ENCODE measurements at places on chromosomes 3 and 15.

- no peak for DNase-seq
These were observed 64.3 kb downstream of the PLAAT1 start for GRCh38 chr3:193305356-193305755.

GRCh38 chr15:78604420-78604819 lies 16.4 kb downstream of the CHRNA3 start:
- DNase-seq, result no peak

- peak; percentile 68 for DNase-seq
These were observed 21.6 kb downstream of the SPTSSB start for GRCh38 chr3:161349529-161350312.

GRCh38 chr3:29466442-29466841 lies 185.6 kb downstream of the RBMS3 start:
- DNase-seq, result no peak

DNA sequence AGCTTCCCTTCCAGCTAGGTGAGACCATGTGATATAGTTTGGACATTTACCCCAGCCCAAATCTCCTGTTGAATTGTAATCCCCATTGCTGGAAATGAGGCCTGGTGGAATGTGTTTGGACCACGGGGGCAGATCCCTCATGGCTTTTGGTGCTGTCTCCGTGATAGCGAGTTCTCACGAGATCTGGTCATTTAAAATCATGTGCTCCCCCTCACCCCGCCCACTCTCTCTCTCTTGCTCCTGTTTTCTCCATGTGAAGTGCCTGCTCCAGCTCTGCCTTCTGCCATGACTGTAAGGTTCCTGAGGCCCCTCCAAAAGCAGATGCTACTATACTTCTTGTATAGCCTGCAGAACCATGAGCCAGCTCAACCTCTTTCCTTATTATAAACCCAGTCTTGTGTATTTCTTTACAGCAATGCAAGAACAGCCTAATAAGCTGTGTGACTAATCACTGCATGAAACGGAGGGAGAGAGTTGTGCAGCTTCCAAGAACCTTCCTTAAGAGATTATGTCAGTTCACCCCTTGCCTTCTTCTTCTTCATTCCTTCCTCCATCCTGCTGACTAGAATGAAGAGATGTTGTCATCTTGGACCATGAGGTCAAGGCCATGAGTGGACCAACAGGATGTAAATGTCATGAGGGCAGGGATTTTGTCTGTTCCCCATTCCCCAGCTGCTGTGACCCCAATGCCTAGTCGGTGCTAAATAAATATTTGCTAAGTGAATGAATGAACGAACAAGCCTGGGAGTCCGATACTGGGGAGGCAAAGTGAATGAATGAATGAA lies 91.0 kb downstream of the CPN2 start:
- no peak for DNase-seq

GRCh38 chr15:74196175-74196574 lies 6.4 kb downstream of the STRA6 start:
- peak; percentile 96 for DNase-seq

GRCh38 chr3:176969506-176969905 lies 227.8 kb downstream of the TBL1XR1 start:
- DNase-seq, result no peak

DNA sequence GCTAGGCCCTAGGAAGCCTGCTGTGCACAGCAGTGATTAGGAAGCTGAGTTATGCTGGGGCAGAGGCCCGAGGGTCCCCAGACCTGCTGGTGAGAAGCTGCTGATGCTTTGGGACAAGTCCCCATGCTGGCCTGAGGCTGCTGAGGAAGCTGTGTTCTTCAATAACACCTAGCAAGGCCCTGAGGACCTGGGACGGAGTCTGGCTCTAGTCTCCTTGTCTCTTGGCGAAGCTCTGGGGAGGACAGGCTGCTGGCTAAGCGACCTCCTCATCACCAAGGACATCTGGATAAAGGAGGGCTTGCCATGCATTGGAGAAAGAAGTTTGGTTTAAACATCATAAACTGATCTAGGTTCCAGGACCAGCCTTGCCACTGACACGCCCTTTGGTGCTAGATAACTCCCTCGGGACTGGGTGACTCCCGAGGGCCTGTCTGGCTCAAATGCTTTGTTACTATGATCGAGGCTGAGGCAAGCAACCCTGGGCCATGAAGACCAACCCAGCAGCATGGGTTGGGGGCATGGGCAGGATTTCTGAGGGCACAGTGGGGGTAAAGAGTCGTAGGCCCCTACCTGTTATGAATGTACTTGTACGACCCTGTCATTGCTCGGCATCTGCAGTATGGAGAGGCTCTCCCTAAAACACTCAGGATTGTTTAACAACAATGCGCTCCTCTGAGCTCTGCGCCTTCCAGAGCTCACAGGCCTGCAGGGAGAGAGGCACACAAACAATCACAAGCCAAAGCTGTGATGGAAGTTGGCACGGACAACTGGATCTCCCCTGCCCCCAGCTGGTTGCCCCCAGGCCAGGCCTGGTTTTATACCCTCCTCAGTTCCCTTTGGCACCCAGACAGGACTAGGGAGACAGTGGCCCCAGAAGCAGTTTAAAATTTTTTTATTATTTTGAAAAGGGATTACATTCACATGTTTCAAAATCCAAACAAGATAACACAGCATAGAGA lies 64.4 kb downstream of the LINGO1 start:
- DNase-seq, result no peak

GRCh38 chr15:48765022-48765421 lies 45.8 kb downstream of the CEP152 start:
- DNase-seq, result no peak

DNA sequence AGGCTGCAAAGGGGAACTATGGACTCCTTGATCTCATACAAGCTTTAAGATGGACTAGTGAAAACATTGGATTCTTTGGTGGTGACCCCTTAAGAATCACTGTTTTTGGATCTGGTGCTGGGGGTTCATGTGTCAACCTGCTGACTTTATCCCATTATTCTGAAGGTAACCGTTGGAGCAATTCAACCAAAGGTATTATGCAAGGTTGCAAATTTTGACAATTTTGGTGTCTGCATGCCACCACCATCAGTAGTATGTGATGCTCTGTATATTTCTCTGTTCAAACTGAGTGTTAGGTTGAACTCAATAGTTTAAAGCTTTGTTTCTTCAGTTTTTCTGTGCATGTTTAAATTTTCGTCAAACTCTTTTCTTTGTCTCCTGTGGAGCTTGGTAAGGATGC lies 583.8 kb upstream of the NAALADL2 start:
- no peak for DNase-seq

DNA sequence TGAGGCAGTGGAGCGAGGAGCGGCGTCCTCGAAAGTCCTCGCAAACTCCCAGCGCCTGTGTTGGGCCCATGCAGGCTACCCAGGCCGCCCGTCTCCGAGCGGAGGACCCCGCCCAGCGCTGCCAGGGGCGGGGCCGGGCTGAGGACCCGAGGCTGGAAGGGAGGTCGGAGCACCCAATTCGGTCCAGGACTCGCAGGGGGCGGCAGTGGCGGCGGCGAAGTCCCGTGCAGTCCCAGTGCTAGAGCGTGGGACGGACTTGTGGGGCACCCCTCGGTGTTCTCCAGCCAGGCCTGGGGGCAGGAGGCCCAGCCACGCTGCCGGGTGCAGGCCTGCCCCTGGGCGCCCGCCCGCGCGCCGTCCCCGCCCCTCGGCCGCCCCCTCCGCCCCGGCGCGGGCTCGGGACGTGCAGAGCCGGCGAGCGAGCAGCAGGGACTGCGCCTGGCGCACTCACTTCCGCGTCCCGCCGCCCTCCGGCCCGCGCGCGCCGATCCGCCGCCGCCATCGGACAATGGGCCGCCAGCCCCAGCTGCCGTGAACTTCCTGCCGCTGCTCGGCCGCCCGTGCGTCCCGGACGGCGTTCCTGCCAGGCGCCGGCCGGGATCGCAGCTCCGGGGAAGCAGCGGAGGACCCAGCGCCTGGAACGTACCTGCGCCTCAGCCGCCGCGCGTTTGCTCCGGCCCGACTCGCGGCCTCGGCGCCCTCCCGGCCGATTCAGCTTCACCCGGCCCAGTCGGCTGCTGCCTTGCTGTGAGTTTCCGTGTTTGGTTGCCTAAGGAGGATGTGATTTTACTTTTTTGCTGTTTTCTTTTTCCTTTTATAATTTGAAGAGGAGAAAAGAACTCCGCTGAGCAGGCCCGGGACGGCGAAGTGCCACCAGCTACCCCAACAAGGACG lies 596 bp upstream of the LIMD1 start:
- peak; percentile 84 for DNase-seq

DNA sequence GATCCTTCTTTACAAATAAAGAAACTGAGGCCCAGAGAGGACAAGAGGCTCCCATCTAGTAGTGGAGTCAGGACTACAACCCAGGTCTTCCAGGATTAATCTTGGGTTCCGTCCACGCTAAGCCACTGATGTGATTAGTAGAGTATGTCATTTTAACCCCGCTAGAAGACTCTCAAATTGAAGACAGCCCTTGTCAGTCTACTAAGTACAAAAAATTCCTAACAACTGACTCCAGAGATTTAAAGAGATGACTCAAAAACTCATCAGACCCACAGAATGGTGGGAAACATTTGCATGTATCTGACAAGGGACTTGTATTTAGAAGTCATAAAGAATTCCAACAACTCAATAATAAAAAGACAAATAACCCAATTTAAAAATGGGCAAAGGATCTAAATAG lies 145.3 kb downstream of the CNTN3 start:
- DNase-seq, result no peak

GRCh38 chr3:106699122-106699521 lies 678.1 kb upstream of the CCDC54 start:
- no peak for DNase-seq

All from PC-9 (cell line).